SK-N-DZ (cell line): ENCODE measurements at places on chromosomes 11 and 22.

DNA sequence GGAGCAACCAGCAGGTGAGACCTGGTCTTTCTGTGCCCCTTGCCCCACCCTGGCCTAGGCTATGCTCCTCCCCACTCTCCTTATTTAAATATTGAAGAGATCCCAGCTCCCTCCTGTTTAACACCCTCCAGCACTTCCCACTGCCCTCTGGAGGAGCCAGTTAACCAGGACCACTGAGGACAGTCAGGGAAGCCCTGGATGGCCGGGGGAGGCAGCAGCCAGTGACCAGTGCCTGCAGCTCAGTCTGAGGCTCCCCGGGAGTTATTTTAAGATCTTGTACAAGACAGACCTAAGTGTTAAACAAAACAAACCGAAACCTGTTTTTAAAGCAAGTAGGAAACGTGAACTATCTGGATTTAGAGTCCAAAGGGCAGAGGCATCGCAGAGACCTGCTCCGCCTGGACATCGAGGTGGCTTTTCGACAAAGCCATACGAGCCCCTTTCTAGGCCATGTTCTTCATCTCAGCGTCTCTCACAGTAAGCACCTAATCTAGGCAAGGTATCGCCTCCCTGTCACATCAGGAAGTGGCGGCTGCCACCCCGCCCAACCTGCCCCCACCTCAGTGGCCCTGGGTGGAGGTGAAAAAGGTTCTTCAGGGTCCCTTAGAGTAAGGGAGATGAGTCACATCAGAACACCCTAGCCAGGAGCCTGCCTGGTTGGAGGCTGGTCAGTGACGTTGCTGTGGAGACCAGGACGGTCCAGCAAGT, 35.2 kb downstream of the TRMU start:
- no peak for DNase-seq

- DNase-seq: no peak
These were observed 7.5 kb downstream of the ALDH3B2 start for GRCh38 chr11:67666676-67667489.

- DNase-seq: peak; percentile 59
These were observed 1.5 kb downstream of the AMPD3 start for GRCh38 chr11:10456519-10456918.

DNA sequence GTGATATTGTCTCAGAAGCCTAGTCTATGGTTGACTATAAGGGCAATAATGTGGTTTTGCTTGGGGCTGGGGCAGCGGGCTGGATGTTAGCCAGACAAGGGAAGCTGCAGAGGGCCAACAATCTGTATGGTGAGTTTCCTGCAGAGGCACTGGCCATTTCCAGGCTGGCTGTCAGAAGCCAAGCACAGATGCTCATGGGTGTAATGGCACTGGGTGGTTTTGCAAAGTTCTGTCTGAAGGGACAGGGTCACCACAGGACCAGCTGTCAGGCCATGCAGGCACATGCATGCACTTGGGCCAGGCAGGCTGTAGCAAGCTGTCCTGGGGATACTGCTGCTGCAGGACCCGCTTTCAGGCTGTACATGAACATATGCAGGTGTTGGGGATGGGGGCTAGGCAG, 41.7 kb upstream of the MUC15 start:
- DNase-seq: no peak

DNA sequence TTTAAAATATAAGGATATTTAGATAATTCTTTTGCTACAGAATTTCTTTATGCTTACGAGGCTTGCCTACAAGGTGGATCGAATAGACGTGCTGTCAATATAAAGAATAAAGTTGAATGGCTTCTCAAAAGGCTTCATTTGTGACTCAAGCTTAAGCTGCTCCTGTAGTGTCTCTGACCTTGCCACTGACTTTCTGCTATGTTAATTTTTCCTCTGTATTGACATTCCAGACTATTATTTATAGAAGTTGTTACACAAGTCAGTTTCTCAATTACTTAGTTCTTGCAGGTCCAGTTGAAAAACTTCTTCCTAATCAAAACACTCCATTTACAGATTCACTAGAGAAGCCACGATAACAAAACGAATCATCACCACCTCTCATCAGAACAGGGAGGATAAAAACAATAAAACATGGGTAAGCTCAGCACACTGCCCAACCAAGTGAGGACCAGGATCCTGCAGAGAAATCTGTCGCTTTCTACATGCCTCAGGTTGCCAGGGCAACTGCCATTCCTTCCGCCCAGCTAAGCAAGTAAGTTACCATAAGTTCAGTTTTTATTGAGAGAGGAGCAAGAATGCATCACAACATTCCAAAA, 39.0 kb upstream of the CHKA start:
- no peak for DNase-seq

DNA sequence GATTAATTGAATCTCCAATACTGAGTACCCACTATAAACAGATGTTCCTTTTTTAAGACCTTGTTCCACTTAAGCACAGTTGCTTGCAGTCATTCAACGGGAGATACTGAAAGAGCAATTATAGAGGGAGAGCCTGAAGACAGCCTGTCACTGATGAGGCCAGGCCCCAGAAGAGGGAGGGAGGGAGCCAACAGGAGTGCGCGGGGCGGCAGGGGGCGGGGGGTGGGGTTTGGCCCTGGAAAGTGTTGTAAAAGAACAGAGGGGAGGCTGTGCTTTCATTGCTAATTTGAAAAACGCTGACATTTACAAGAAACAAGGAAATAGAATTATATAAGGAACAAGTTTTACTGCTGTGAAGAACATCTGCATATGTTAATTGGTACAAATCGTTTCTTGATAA, 53.1 kb downstream of the MAP6 start:
- peak; percentile 36 for DNase-seq

DNA sequence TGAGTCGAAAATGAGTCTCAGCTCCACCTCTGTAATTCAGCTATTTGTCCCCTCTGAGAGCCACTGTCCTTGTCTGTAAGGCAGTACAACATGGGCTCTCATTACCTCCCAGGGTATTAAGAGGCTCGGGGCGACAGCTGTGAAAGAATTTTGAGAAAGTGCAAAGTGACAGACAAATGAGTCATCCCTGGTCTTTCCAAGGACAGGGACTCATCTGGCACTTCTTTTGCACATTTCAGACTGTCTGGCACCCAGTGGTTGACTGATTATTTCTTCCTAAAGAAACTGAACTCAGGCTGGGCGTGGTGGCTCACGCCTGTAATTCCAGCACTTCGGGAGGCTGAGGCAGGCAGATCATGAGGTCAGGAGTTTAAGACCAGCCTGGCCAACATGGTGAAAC, 62.1 kb upstream of the ARFGAP3 start:
- DNase-seq: no peak

DNA sequence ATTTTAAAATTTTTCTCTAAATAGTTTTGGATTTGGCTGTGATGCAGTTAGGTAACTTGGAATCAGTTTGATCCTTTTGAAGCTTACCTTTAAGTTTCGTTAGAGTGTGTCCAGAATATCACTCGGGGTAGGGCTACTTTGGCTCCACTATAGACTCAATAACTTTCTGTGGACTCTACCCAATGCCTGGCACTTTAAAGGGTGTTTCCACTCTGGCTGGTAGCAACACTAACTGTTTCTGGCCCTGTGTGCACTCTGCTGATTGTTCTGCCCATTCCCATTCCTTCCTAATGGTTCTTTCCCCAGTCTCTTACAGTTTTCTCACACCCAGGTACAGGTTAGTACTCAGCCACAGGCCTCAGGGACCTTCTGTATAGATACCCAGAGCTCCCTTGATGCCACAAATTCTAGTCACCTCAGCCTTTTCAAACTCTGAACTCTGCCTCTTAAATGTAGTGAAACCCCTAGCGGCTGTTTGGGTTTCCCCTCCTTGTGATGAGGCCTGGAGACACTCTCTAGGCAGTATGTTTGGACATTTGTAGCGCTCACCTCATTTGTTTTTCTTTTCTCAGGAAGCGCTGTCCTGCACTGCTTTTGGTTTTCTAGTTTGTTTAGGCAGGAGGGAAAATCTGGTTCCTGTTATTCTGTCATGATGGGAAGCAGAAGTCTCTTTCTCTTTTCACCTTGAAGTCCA, 16.8 kb downstream of the CUL5 start:
- DNase-seq: no peak
